ENCODE measurements at places on chromosomes 5 and 9.

- no peak for DNase-seq
Observed at GRCh38 chr9:123073991-123074422, 40.5 kb downstream of the GPR21 start.

- DNase-seq: no peak
Observed at GRCh38 chr5:175254155-175254554, 189.8 kb downstream of the DRD1 start.

DNA sequence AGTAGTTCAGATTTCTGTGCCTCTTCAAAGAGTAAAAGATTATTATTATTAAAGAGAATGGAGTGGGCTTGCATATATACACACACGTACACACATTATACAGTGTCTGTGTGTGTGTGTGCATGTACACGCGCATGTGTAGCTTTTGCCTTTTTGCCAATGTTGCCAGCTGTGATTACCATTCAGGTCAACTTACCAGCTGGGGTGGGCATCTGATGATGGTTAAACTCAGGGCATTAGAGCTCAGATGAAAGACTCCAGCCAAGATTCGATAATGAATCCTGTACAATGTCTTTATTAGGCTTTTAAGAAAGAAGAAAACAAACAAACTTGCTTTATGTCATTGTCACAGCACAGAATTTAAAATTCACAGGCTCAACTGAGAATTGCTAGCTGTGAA, 296.5 kb upstream of the DMAC1 start:
- DNase-seq: no peak

DNA sequence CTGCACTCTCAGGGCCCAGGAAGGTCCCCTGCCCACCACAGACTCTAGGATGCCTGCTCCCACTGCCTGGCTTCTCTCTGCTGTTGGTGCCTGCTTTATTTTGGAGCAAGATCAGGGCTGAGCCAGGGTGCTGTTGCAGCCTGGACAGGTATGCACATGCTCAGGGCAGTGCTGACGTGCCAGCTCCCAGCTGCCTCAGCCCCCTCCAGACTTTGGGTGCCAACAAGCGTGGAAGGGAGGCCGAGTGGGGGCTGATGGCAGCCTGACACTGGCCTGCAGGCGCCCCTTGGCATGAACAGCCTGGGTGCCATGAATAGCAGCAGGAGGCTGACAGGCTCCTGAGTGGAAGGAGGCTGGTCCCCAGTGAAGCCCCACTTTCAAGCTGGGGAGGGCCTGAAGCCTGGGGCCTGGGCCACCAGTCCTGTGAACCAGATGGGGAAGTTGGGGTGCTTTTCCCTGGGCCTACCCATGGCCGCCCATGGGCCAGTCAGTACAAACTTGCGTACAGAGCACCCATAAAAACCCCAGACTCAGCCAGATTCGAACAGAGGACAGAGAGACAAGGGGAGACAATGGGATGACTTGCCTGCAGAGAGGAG, 6.8 kb downstream of the AMBP start:
- no peak for DNase-seq

GRCh38 chr5:8865686-8866374, 680.0 kb downstream of the SEMA5A start:
- no peak for DNase-seq

Data from amniotic stem cell (primary cell).